ENCODE measurements at places on chromosomes 4 and X.

- DNase-seq: no peak
Observed at GRCh38 chr4:108146336-108146735, 22.4 kb downstream of the LEF1 start.

DNA sequence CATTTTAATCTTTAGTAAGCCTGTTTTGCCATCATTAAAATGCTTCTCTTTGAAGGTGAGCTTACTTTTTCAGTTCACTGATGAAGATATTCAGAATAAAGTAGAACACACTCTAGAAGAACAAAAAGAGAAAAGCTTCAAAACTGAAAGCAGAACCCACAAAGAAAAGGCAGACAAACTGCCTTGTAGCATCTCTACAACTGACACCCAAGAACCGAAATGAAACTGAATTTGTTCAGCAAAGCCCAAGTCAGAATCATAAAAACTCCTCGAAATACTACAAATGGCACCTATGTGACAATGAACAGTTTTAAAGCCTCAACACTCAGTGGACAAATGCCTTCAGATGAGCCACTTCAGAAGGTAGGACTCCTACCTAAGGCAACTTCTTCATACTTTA is 83.6 kb downstream of the MAML3 start:
- DNase-seq: peak; percentile 9

- DNase-seq: no peak
Observed at GRCh38 chrX:154815274-154815818, 10.1 kb upstream of the MPP1 start.

- no peak for DNase-seq
Observed at GRCh38 chr4:46886711-46887110, 22.3 kb downstream of the COX7B2 start.

DNA sequence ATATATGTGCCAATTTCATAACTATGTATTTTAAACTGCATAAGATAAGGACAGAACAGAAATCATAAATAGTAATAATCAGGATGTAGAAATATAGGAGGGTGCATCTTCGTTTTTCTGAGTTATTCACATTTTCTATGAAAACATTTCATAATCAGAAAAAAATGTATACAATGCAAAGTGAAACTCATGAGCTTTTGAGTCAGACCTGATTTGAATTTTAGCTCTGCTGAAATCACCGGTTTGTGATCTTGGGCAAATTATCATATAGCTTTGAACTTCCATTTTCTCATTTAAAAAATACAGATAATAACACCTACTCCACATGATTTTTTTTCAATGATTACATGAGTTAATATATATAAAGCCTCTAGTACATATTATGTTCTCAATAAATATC is 106.9 kb downstream of the KDR start:
- no peak for DNase-seq

DNA sequence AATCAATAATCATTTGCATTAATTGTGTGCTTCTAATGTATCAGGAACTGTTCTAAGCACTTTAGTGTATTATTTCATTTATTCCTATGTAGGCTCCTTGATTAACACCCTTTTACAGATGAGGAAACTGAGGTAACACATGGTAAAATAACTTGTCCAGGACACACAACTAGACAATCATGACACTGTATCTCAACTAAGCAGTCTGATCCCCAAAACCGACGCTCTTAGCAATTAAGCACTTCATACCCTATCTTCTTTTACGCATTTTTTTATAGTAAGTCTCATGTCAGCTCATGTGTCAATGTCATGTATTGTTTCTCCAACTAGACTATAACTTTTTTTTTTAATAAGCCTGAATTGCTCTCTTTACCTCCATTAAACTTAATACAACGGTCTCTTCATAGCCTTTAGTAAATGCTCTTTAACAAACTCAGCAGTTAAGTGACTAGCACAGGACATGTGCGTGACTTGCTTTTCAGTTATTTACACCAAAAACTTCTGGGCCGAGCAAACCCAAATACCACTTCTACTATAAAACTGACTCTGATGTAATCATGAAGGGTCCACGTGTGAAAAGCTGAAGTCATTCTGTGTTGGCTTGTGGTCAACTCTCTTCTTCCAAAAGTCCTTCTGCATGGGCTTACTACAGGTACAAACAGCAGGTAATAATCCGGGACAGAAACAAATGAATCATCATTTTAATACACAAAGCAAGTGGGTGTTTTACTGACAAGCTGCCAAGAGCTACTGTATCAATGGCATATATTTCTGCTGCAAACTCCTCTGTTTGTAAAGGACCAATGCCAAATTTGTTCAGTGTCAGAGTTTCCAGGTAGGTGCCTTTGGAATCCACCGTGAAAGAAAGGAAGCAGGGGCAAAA is 7.9 kb upstream of the AMBN start:
- no peak for DNase-seq

All from naive B cell (primary cell).